Activated CD8-positive, alpha-beta T cell treated with anti-CD3 and anti-CD28 coated beads for 36 hours (primary cell): ENCODE measurements at places on chromosomes 5 and 9. TPM values are rescaled to one million over a fixed set of nuclear protein-coding genes. Genes with fewer than 3 reads are reported as not detected.

The CD72 gene
- 13.1 TPM for total RNA-seq

The SHROOM1 gene
- 2.0 TPM for total RNA-seq

- DNase-seq, result peak; percentile 82
Observed at GRCh38 chr9:136544548-136544963, 1.3 kb downstream of the NOTCH1 start.

- DNase-seq, result no peak
Observed at GRCh38 chr9:13377171-13377925, 97.9 kb upstream of the MPDZ start.

DNA sequence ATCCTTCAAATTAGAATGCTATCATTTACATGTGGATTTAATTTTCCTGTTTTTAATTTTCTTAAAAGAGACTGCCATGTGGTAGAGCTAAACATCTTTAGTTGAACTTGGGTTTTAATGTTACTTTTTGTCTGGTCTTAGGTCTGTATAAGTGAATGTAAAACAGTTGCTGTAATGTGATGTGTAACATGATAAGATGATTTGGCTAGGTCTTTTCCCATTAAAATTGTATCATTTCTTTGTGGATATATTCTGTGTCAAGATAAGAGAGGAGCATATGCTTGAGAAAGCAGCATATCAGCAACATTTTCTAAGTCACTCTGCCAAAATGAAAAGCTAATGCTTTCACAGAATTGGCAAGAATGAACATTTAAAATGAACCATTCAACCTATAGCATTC is 18.5 kb downstream of the TMEM167A start:
- no peak for DNase-seq

- no peak for DNase-seq
Observed at GRCh38 chr5:161745392-161745791, 59.9 kb downstream of the GABRA6 start.

- no peak for DNase-seq
Observed at GRCh38 chr9:2072752-2073405, 57.7 kb downstream of the SMARCA2 start.

DNA sequence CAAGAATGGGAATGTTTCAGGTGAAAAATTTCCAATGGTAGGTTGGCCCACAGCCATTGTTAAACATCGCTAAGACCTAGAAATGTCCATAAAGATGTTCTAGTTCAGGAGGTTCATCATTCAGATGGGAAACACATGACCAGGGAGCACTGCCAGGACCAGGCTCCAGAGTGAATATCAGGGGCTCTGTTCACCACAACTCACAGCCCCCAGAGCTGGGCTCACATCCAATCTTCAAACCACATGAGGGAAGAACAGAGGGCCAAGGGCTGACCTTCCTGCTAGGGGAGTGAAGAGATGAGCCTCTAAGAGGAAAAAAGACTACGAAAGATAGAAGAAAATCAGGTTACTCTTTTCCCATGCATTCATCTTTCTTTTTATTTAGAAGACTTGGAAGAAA is 205.8 kb downstream of the SEMA5A start:
- no peak for DNase-seq

DNA sequence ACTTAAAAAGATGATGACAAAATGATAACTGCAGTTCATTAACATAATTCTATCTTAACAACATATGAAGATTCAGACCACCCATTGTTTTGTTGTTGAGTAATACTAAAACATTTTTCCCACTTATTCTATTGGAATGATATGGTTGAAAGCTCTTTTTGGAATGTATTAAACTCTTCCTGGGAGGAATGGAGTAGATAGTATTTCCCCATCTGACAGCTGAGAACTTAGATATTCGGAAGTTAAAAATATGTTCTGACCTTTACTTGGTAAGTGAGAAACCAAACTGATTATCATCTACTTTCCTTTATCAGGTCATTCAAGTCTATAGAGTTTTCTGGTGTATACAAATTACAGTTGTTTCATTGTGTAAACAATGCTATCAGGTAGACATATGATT is 452.9 kb downstream of the CSNK1G3 start:
- DNase-seq, result no peak

DNA sequence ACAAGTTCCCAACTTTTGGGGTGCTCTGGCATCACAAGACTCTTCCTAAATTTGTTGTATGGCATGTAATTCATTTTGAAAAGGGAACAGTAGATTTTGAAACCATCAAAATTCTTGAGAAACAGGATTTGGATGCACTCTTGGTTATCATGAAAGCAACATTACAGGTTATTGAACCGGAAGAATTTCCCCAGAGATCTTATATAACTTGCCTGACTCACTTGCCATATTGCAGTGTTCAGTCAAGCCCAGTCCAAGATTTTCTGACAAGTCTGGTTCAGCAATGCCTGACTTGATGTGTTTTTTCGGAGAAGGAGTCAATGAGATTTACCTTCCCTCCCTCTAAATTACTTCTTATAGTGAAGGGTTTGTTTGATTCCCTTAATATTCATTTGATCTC is 32.0 kb downstream of the SMIM15 start:
- DNase-seq, result no peak

GRCh38 chr5:115295777-115296123 is 704 bp downstream of the CCDC112 start:
- DNase-seq, result no peak

DNA sequence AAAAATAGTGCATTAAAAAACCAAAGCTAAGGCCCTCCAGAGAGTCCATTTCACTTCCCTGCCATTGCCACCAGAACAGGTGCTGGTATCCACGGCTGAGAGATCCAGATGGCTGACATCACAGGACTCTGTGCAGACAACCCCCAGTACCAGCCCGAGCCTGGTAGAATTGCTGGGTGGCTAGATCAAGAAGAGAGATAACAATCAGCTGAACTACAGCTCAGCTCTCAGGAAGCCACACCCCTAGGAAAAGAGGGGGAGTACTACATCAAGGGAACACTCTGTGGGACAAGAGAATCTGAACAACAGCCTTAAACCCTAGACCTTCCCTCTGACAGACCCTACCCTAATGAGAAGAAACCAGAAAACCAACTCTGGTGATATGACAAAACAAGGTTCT is 73.8 kb upstream of the SLIT3 start:
- DNase-seq, result no peak

DNA sequence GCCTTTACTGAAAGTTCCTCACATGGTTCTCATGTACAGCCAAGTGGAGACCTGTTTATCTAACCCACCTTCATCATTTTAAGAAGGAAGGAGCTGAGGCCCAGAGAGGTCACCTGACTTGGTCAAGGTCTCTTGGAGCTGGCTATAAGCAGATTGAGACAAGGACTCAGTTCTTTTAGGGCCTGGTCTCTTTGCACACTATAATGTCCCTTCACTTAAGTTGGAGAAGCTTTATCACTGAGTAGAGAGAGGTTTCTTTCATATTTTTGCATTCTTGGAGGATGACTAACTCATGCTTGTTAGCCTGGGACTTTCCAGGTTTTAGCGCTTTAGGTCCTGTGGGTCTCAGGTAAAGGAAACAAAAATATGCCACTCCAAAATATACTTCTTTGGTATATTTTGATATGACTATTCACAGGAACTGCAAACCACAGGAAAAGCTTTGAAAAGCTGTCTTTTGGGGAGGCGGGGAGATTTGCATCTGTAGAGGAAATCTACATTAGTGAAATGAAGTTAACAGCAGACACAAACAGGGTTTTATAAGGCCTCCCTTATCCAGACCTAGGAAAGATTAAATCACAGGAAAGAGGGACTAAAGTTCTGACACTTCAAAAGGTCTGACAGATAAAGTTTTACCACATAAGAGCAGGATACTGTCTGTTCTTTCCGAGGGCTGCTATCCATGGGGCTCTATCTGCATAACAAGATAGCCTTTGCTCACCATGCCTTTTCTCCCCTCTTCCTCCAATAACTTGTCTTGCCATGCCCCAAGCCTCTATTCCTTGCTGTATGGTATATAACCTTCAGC is 95.8 kb upstream of the ANKRD55 start:
- DNase-seq, result peak; percentile 72

DNA sequence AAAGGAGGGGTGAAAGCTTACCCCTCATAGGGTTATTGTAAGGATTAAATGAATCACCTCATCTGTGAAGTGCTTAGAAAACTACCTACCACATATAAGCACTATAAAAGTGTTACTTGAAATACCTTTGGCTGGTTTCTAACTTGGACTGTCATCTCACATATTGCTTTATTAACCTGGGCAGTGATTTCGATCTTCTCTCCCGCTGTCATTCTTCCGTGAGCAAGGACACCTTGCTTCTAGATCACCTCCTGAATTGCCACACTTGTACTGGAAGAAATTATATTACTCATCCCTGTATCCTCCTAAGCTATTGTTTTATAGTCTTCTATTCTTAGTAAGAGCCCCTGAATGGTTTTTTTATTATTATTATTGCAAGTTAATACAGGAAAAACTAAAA is 34.0 kb upstream of the GRAMD2B start:
- DNase-seq, result no peak
